Spleen (tissue), 13 donors: ENCODE measurements at places on chromosomes 5 and 9. TPM values are rescaled to one million over a fixed set of nuclear protein-coding genes. Genes with fewer than 3 reads are reported as not detected.

DNA sequence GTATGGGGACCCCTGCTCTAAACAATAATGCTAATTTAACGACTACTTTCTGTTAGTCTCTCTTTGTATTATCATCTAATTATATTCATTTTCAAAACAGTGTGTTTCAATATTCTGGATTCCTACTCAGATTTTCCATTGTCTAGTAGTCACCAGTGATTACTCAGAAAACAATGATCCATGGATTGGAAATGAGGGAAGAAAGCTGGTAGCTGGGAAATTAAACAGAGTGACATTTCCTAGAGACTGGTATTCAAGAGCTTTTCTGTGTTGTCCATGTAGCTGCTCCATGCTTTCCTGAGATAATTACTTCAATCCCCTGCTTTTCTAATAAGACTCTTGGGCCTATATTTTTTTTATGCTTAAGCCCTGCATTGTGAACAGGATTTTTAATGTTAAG lies 1862.1 kb upstream of the C9orf72 start:
- no peak for DNase-seq

- no peak for DNase-seq
These were observed 6.9 kb downstream of the TSC1 start for GRCh38 chr9:132937463-132937901.

The TERT gene
- total RNA-seq: not detected

DNA sequence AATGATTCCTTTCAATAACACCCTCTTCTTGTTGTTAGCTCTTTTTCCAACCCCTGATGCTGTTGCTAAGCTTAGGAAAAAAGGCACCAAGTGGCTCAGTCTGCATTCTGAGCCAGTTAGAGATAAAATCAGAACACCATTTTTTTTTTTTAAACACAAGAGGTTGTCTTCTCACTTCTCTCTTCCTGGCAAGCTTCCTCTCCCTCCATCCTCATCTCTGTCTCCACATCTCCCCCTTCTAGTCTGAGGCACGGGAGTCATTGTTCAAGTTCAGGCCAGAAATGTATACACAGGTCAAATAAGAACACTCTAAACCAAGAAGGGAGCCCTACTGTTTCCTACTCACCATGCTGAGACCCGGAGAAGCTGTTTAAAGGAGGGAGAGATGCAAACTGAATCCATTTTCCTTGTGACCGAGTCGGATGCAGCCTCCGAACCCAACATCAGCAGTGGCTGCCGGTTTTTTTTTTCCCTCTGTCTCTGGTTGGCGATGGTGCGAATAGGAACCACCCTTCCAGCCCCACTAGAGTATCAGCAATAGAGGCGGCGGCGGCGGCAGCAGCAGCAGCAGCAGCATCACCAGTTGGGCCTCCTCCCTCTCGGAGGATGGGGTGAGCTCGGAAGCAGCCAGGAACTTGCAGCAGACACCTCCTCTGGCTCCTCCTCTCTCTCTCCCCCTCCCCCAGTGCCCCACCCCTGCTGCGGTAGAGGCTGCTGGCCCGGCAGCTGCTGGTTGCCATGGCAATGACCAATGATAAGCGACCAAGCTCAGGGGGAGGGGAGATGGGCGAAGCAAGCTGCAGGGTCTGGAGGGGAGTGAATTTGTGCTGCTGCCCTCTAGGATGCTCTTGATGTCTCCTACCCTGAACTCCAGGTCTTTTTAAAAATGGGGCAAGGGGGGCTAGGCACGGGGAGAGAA lies at the start of gene JAKMIP2:
TSS of gene JAKMIP2 (minus strand) at position 619 of the 919 bp plus-strand sequence. CDS start 110,922 bp downstream, outside the sequence.
- peak; percentile 91 for DNase-seq

DNA sequence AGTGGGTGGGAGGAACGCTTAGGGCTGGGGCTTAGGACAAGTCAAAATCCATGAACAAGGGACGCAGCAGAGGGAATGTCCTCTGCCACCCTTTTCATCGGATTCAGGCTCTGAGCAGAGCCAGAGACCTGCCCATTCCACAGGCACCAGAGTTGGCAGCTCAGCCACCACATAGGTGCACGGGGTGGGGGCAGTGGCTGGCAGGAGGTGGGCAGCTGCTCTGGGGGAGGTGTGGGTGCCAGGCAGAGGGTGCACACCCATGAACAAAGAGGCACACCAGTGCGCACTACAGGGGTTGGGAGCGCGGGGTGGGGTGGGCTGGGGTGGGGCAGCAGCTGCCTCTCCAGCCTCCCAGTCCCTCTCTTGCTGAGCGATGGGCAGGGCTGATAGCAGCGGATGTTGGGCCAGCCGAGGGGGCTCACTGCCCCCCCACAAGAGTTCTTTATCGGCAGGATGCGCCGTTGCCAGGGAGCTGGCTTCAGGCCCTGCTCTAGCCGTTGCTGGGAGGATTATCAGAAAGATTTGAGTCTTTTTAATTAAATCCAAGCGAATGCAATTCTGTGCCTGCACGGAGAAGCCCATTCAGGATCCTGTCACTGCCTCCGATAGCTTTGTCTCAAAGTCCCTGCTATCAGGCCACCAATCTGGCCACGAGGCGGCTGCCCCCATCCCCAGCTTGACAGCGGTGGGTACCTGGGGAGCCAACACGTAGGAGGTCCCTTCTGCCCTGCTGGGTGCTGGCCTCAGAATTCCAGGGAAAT lies 64.3 kb upstream of the LMX1B start:
- peak; percentile 54 for DNase-seq
